NCI-H774 (cell line): ENCODE measurements at places on chromosomes 2 and 18.
A peak's percentile ranks its signal among the peaks of the same experiment; 100 is the strongest.

DNA sequence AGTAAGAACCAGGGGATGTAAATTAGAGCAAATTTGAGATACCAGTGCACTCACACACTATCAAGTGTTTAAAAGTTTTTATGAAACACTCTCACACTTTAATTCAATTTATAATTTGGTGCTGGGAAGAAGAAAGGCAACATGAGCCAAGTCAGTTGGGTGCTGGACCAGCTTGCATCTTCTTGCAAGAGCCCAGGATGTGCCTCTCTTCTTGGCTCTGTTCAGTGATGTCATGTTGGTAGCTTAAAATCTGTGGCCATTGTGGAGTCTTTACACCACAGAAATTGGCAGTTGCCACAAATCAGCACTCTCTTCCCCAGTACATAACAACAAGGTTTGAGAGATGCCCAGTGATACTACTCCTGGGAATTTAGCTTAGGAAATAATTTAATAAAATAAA lies 38.2 kb downstream of the IL1R2 start:
- no peak for DNase-seq

GRCh38 chr2:67996772-67997527 lies 65.9 kb downstream of the C1D start:
- no peak for DNase-seq

DNA sequence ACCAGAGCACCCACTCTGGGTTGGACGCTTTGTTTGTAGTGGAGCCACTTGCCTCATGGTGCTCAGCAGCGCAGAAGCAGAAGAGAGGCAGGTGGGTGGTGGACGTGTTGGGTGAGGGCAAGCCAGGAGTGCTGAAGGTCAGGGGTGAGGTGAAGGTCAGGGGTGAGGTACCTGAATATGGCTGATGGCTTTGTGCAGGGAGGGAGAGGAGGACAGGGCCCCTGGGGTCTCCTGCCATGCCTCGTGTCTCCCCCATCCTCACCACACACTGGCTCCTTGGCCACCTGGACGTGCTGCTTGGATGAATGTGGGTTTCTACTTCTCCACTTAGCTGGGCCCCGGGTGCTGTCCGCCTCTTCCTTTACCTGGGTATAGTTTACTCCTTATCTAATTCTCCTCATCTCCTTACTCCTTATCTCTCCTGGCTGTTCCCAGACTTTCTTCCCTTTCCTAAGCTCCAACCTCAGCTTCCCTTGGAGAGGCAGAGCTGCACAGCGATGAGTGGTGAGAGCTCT lies 68.1 kb downstream of the DYSF start:
- no peak for DNase-seq

DNA sequence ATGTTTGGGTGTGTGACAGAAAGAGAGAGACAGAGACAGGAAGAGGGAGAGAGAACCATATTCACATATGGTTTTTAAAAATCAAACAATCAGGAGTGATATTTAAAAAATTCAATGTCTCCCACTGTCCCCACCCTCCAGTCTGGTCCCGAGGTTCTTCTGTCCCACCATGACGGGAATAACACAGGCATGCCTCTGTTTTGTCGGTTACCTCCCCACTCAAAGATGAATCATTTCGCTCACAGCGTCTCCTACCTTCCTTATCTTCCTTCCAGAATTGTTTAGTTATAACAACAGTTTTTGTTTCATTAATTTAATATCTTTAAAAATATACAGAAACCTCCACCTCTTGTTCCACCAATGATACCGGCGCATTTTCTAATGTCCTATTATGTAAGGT lies 113.0 kb downstream of the KCNF1 start:
- no peak for DNase-seq

DNA sequence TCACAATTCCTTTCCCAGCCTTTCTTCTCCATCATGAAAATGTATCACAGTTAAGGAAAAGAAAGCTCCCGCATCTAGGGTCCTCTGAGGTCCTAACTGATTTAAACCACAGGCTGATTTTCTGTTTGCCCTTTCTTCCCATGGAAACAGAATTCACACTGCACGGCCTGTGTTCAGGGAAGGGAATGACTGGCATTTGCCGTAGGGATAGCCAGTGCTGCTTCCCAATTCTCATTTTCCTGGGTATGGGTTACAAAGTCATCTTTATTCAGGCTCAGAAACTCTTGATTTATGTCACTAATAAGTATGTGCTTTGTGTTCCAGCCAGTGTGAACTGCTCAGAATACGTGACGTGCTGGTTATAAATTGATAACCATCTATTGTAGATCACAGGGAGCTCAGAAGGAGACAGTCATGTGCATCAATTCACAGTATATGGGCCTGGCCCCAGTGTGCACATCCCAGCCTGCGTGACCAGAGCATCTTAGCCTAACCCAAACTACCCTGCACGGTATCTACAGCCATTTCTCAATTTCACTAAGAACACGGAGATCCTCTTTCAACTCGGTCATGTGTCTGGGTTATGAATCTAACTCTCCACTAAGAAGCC lies 163.3 kb downstream of the LRRC30 start:
- DNase-seq = no peak

GRCh38 chr18:50099725-50100407 lies 95.1 kb downstream of the MYO5B start:
- no peak for DNase-seq

- no peak for DNase-seq
Observed at GRCh38 chr18:57430079-57431001, 4.8 kb upstream of the ONECUT2 start.

GRCh38 chr2:232261776-232262175 lies 116.8 kb upstream of the ALPP start:
- no peak for DNase-seq

DNA sequence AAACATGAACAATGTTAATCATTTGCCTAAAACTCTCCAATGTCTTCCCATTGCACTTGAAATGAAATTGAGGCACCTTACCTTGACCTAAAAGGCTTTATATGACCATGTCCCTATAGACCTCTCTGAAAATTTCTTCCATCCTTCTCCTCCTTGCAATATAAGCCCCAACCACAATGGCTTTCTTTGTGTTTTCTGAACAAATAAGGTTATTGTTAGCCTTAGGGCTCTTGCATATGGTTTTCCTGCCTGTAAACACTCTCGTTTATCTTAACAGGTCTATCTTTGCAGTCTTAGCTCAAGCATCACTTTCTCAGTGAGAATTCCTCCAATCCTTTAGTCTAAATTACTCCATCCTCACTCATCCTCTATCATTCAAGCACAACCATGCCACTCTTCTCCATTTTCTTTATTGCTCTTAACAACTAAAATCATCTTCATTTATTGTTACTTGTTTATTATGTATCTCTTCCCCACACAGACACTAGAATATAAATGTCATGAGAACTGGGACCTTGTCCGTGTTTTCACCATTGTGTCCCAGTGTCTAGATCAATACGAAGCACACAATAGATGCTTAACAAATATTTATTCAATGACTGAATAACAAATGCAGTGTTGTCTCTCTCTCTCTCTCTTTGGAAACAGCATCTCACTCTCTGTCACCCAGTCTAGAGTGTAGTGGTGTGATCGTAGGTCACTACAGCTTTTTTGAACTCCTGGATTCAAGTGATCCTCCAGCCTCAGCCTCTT lies 129.3 kb downstream of the RDH14 start:
- DNase-seq = no peak

DNA sequence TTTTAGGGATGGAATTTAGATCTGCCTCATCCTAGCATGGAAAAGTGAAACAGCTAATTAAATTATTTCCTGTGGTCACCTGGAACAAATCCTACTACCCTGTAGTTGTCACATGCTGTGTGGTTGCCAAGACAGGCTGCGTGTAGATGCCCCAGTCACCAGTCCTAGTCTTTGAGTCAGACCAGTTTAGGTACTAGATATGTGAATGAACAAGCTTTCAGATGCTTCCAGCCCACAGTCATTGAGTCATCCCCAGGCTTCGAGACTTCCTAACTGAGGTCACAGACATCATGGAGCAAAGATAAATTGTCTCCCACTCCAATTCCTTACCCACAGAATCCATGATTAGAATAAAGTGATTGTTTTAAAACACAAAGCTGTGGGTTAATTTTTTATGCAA lies 35.8 kb upstream of the GRB14 start:
- DNase-seq = no peak

DNA sequence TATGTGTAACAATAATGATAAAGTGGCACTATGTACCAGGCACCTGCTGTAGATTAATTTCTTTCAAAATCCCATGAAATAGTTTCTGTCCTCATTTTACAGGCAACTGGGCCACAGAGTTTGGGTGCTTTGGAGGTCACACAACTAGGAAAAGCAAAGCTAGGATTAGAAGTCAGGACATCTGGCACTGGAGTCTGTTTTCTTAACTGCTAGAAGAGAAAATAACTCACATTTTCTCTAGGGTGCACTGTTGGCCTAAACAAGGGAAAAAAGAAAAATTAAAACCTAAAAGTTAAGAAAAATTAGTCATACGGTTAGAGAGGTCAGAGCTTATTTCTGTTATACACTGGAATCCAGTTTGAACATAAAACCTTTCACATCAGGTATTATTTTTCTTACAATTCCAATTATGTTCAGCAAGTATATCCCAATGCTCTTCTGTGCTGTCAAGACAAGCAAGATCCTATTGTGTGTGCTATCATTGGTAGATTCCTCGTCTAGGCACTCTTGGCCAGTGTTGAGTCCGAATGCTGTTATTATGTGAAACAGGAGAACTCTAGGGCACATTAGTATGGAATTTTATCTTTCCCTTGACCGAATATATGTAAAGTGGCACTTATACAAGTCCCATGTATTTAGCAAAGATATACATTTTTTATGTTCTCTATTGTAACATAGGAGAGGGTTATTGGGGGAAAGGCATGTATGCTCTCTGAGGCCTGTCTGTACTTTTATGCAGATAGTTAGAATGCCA lies 1.5 kb upstream of the OSGEPL1 start:
- DNase-seq = no peak

DNA sequence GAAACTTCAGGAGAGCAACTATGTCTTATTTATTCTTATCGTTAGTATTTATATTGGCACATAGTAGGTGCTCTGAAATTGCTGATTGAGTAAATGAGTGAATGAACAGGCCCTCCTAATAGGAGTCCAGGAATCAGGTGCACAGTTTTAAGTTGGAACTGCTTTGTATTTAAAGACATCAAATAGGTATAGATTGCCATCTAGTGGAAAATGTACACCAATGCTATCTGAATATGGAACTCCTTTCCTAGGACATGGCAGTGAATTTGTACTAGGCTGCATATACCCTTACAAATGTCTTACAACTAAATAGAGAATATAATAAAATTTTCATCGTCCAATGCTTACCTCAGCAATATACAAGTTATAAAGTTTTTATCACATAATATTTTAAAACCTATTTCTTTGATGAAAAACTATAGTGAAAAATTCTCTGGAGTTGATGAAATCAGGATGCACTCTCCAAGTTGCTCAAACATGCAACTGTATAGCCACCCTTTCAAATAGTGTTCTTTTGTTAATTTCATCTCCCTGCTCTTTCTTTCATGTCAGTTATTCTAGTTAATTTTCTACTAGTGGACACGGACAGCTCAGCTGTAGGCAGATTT lies 318.9 kb upstream of the SYT4 start:
- DNase-seq = peak; percentile 76

DNA sequence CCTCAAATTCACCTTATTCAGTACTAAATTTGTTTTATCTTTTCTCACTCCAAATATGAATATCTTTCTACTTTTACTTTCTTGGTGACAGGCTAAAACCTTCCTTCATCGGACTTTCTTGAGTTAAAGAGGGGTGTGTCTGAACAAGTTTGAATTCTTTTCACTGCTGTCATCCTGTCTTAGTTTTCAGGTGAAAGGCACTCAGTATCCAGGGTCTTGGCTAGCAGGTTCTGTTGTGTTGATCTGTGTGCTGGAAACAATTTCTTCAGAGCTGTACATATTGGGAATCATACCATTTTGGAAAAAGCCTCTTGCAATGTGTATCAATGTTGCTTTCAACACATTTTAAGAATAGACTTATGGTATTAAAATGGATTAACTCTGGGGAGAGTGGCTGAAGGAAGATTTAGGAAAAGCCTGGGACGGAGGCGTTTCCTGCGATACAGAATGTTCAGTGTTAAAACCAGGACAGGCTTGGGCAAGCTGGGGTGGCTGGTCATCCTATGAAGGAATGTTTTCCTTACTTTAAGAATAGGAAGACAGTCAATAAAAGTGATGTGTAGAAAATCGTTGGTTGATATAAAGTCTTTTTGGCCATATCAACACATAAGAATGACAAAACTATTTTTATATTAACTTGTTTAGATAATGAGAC lies 350.7 kb upstream of the SPRED2 start:
- no peak for DNase-seq

DNA sequence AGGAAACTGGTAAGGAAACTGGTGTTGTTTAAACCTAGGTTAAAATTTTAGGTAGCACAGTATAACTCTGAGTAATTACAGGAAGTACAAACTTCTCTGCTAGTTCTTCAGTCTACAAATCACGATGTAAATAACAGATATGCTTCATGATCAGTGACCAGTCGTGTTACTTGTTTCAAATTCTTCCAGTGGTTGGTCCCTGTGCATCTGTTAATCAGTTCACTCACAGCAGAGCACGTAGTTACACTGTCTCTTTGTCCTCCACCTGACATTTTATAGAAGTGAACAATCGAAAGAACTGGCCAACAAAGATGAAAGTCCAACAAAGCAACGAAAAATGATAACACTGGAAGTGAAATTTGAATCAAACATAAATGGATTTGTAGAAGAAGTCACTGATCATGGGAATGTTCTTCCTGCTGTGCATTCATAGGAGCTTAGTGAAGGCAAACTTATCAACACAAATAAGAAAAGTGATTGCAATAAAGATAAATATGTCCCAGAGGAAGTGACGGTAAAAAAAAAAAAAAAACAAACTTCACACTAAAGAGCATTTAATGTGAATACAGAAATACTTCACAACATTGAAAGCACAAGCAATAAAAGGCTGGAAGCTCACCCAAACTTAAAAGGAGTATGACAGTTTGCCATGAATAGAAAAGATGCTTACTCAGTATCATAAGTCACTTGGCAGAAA lies 7.0 kb downstream of the EIF2AK2 start:
- no peak for DNase-seq

- no peak for DNase-seq
Observed at GRCh38 chr2:222851956-222852617, 8.7 kb upstream of the ACSL3 start.

- DNase-seq = no peak
Observed at GRCh38 chr2:241833101-241833663, 24.2 kb downstream of the NEU4 start.

GRCh38 chr2:55361465-55362189 lies 58.0 kb downstream of the CCDC88A start:
- no peak for DNase-seq

DNA sequence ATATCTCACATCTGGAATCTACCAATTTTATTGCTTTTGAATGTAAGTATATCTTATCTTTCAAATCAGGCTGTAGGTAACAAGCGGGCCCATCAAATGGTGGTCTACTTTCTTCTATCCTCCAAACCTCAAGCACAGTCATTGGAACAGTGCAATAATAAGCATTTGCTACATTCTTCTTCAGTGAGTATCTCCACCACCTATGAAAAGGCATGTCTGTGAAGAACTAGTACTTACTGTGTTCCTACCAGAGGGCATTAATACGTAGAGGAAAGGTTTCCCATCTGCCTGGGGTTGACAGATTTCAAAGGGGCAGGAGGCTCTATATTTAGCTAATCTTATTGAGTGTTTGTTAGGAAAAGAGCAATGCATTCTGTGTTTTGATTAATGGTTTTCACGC lies 411.1 kb downstream of the NCKAP5 start:
- DNase-seq = no peak
